Astrocyte (in vitro differentiated cells and primary cell): ENCODE measurements at places on chromosomes 2 and 18. TPM values are rescaled to one million over a fixed set of nuclear protein-coding genes. Genes with fewer than 3 reads are reported as not detected.
A peak's percentile ranks its signal among the peaks of the same experiment; 100 is the strongest.

Gene LONRF2
- 0.45 and 0.62 TPM in 2 replicates for total RNA-seq

Gene HTRA2
- 24.4 and 25.3 TPM in 2 replicates for total RNA-seq

Gene LRRC30
- total RNA-seq, result not detected in 2 replicates

Gene ANO7
- 5.8 and 7.1 TPM in 2 replicates for total RNA-seq

Gene PAX8
- 0.48 and 1.2 TPM in 2 replicates for total RNA-seq

Gene LHCGR
- total RNA-seq, result not detected in 2 replicates

Gene EMX1
- 0.48 TPM in 1 of 2 replicates, not detected in the other for total RNA-seq

- DNase-seq, result no peak
Observed at GRCh38 chr18:77671456-77672167, 422.0 kb downstream of the GALR1 start.

DNA sequence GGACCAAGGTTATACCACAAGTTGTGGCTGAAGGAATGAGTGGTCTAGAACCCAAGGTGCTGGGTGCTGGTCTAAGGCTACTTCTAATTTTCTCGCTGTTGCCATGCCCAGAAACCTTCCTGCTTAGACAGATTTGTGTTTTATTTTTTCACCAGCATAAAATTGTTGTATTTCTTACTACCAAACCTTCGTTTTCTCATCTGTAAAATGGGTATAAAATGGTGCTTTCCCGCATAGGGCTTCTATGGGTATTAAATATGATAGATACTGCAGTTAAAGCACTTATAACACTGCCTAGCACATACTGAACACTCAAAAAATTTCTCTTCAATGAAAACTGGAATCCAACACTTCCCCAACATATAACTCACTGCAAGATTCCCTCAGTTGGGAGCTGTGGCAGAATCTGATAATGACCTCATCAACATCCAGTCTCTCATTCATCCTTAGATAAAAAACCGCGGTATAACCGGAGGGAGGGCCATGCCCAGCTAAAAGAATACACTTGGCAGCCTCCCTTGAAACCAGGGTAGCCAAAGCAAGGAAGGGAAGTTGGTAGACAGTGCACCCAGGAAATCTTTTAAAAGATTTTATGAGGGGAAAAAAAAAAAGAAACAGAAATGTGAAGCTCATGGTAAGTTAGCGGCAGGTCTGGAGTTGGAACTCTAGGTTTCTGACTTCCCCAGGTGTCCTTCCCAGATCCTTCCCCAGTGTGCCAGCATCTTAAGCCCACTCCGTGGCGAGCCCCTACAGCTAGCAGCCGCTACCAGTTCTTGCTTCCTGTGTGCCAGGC is 1.2 kb downstream of the NEMP2 start:
- DNase-seq, result peak; percentile 26

DNA sequence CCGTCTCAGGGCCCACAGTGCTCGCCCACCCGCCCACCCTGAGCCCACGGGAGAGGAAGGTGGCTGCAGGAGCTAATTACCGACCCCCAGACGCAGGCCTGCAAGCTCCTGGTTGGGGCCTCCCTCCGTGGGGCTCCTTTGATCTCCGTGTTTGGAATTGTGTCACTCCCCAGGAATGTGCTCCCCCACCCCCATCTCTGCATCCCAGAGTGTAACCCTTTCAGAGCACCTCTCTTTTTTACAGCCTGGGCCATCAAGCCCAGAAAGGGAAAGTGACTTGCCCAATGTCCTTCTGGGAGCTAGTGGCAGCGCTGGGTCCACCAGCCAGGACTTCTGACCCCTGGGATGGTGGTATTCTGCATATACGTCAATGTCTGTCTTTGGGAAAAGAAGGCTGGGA is 335.1 kb downstream of the CYRIA start:
- DNase-seq, result no peak

DNA sequence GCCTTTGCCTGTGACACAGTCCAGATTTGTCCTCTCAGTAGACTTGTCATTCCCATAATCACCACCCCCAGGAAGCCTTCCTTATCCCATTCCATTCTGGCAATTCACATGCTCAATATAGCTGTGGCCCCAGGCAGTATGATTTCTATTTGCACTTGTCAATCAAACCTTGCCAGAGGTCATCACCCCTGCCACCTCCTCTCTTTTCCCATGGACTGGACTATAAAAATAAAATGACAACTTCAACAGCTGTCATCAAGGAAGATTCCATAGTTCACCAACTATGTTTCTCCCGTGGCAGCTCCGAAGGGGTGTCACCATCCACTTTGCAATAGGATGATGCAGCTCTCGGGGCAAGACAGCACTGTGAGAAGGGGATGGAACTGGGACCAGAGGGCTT is 255.7 kb downstream of the CELF4 start:
- no peak for DNase-seq

DNA sequence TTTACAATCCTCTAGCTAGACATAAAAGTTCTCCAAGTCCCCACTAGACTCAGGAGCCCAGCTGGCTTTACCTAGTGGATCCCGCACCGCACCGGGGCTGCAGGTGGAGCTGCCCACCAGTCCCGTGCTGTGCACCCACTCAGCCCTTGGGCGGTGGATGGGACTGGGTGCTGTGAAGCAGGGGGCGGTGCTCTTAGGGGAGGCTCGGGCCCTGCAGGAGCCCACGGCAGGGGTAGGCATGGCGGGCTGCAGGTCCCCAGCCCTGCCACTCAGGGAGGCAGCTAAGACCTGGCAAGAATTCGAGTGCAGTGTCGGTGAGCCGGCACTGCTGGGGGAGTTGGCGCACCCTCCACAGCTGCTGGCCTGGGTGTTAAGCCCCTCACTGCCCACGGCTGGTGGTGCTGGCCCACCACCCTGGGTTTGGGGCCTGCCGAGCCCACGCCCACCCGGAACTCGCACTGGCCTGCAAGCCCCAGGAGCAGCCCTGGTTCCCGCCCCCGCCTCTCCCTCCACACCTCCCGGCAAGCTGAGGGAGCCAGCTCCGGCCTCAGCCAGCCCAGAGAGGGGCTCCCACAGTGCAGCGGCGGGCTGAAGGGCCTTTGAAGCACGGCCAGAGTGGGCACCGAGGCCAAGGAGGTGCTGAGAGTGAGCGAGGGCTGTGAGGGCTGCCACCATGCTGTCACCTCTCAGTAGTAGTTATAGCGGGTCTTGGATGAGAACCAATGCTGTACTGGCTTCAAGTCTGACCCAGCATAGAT is 255.2 kb downstream of the CDH7 start:
- no peak for DNase-seq

- peak; percentile 2 for DNase-seq
Observed at GRCh38 chr18:30016179-30016578, 1026.4 kb downstream of the DSC3 start.

DNA sequence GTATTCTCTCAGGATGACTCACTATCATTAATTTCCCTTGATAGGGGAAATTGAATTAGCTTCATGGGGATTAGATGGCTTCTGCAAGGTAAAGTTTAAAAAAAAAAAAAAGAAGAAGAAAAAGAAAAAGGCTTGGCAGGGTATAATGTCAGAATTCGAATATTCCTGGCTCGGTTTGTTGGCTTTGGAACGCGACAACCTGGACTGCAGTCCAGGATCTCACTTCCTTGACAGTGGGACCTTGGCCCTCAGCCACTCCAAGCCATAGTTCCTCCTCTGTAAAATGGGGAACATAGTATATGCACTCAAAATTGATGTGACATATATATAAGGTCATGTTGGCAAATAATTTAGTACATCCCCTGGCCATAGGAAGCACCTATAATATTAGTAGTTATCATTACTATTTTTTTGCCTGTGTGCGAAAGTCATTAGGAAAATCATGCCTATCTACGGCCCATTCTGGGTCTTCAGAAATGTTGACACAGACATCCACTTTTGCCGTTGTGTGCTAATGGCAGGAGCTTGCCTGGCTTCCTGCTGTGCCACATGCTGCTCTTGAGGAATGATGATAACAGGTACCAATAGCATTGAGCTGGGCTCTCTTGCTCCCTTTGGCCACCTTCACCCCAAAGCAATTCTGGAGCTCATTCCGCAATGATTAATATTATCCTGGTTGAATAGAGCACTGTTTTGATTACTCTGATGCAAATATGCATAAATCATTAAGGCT is 97.9 kb downstream of the MTCL1 start:
- DNase-seq, result no peak

DNA sequence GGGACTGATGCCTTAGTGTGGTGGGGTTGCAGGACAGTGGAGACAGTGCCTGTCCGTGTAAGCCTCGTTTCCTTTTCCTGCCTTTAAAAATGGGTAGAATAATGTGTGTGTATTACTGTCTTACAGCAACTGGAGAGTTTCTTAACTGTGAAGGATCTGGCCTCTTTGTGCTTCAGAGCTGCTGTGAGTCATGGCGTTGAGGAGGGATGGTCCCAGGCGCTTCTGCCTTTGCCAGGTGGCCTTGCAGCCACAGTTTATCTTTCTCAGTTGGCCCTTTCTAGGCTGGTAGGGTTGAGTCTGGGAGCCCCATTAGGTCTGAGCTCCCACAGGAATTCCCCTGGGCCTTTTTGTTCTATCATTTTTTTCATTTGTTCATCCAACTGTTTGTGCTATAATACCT is 9.2 kb downstream of the PRADC1 start:
- no peak for DNase-seq

GRCh38 chr2:128536925-128537620 is 218.4 kb upstream of the HS6ST1 start:
- DNase-seq, result peak; percentile 98

DNA sequence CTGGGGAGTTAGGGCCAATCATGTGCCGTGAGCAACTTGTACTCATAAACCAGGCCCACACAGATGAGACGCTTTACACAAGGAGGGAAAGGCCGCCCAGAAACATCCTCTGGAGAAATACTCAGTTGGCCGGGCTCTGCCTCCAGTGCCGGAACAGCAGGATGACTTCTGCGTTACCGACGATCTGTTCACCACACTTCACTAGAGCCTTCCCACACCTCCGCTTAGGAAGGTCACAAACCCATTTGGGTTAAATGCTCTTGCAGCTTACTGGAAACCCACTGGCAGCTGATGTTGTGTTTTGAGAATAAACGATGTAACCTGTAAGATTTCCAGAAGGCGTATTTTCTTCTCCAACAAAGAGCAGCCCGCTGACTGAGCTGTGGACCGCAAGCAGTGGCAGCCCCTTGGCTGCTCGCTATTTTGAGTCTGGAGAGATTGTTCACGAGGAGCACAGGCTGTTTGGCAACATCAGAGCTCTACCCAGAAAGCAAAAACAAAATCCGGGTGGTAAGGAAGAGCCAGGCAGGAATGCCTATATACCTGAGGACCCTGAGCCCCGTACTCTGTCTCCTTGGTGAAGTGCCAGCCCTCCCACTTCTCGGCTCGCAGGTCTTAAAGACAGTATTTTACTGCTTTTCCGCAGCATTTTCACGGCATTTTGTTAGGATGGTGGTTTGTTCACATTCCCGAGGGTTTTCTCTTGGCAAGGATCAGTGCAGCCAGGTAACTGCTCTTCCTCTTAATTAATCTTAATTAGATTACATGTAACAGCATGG is 44.0 kb downstream of the COLEC12 start:
- no peak for DNase-seq

DNA sequence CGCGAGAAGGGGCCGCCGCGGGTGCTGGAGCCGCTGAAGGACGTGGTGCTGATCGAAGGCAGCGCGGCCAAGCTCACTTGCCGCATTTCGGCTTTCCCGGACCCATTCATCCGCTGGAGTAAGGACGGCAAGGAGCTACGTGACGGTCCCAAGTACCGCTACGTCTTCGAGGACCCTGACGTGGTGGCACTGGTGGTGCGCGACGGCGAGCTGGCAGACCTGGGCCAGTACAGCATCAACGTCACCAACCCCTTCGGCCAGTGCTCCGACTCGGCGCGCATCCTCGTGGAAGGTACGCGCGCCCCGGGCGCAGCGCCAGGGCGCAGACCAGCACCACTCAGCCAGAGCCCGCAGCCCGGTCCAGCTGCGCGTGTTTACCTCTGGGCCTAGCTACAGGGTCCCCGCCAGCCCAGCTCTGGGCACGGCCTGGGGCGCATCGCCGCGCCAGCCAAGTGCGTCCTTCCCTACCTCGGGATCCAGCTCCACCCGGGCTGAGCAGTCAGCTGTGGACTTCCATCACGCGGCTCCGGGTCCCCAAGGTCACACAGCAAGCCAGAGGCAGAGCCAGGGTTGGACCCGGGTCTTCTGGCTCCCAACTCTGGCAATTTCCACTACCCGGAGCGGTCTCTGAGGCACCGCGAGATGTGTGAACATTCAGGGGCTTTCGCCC is 1.7 kb upstream of the GMPPA start:
- DNase-seq, result peak; percentile 35

DNA sequence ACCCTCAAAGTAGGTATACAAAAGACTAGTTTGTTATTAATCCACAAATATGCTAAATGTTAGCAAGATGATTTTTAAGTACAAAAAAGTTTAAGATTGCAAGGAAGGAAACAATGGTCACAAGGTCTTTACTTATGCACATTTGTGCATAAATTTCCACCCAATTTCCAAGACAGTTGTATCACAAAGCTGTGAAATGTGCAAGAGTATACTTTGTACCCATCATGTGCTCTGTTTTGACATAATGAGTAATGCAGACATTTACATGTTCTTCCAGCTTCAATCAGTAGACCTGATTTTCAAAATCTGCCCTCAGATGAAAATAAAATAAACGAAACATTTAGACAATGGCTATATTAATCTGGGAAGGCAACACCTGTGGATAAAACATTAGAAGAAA is 27.0 kb downstream of the SLC5A7 start:
- DNase-seq, result no peak

DNA sequence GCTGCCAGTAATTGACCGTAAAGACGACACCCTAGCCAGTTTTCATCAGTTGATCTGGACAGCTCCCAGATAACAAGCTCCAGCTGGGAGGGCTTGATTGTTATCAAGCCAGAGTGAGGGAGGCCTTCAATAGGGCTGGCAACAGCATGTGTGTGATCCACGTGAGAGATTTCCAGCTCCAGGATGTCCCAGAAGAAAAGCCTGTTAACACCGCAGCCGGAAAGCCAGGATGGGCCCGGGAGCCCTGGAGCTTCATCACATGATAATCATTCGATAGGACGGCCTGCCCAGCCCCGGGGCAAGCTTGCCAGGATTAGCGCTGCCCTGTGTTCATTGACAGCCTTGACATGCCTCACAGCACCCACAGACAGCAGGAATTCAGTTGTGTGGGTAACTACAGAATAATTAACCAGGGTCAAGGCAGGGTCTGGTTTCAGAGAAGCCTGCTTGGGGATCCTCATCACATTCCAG is 182.5 kb downstream of the C1D start:
- DNase-seq, result peak; percentile 49

DNA sequence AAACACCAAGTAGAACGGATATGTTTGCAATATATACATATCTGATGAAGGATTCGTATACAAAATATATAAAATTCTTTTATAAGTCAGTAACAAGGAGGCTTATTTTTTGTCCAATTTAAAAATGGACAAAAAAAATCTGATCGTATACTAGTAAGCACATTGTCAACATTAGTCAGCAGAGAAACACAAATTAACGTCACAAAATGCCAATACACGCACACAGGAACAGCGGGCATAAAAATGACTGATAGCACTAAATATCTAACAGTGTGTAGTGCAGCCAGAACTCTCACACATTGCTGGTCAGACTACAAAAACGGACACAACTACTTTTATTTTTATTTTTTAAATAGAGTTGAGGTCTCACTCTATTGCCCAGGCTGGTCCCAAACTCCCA is 69.5 kb downstream of the LAMA1 start:
- no peak for DNase-seq
